ENCODE measurements at places on chromosomes 6 and 20.

DNA sequence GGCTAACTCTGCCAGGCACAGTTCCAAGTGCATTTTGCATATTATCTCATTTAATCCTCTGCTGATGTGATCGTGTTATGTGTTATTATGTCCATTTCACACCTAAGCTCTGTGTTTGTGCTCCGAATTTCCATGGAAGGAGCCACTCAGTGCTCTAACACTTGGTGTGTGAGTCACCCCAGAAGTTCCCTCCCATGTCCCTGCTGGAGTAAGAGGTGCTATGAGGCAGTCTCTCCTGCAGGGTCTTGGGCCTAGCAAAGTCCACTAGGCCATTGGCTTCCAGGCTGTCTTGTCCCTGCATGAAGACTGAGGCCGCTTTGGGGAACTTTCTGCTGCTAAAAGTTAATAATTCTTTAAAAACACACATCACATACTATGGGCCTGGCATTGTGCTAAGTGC is 405.9 kb upstream of the SULF2 start:
- no peaks in the 10 kb centered on the region for H3K36me3 ChIP-seq
- H3K4me1 ChIP-seq: peaks cover 20% of the 10 kb centered on the region
- H3K27ac ChIP-seq: no peak overlapping the region
- no peak for DNase-seq

DNA sequence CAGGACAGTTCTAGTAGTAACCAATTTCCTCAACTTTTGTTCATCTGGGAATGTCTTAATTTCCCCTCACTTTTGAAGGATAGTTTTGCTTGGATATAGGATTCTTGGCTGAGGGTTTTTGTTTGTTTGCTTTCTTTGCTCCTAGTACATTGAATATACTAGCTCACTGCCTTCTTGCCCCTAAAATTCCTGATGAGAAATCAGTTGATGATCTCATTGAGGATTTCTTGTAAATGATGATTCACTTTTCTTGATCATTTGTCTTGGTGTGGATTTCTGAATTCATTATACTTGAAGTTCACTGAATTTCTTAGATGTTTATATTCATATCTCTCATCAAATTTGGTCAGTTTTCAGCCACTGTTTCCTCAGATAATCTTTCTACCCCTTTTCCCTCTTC is 49.1 kb upstream of the PRDM1 start:
- no peak overlapping the region for H3K4me3 ChIP-seq
- peaks cover 33% of the 10 kb centered on the region for H3K4me1 ChIP-seq
- peak overlapping the region; percentile 66 for H3K27ac ChIP-seq
- H3K36me3 ChIP-seq: no peaks in the 10 kb centered on the region
- DNase-seq: peak; percentile 66

GRCh38 chr20:64079273-64080012 is at the start of gene RGS19:
TSS of gene RGS19 (minus strand) at chr20:64079518. CDS start at chr20:64076886, 2,632 bp downstream.
- H3K27me3 ChIP-seq: peaks cover 17% of the 10 kb centered on the region
- H3K27ac ChIP-seq: no peak within 1 kb of the TSS
- H3K36me3 ChIP-seq: no peaks in the 10 kb centered on the region
- peaks cover 15% of the 10 kb centered on the region for H3K4me1 ChIP-seq
- DNase-seq: peak; percentile 94

DNA sequence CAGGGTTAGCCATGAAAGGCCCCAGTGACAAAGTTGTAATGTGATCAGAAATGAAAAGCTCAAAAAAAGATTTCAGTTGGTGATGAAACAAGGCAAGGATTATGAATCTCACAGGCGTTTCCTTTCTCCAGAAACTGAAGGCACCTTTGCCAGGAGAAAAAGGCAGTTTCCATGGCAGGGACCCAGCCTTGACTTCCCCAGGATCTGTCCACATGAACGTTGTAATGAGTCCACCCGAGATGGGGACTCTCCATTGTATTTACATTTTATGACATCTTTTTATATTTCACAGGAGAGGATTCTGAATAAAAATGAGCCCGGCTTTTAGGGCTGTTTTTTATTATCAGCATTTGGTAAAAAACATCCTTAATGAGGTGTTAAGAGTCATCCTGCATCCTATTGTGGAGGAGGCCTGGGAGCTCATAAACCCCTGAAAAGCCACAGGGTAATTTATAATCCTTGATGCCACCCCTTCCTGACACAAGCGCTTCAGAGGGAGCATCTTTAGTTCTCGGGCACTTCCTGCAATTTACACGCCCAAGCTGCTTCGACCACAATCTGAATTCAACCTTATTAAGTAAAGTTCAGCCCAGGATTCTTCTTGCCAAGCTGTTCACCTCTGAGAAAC is 74.1 kb upstream of the SALL4 start:
- H3K4me3 ChIP-seq: no peak overlapping the region
- H3K27ac ChIP-seq: no peak overlapping the region
- no peaks in the 10 kb centered on the region for H3K4me1 ChIP-seq
- H3K27me3 ChIP-seq: no peaks in the 10 kb centered on the region

- peaks cover 21% of the 10 kb centered on the region for H3K4me1 ChIP-seq
- no peak for DNase-seq
- H3K4me3 ChIP-seq: peak overlapping the region; percentile 94
- H3K36me3 ChIP-seq: peaks cover 38% of the 10 kb centered on the region
- H3K27me3 ChIP-seq: peaks cover 27% of the 10 kb centered on the region
- peak overlapping the region; percentile 87 for H3K27ac ChIP-seq
These were observed 328 bp downstream of the RRBP1 start for GRCh38 chr20:17681726-17682102.

GRCh38 chr6:133359256-133359655 is 118.1 kb downstream of the EYA4 start:
- no peak overlapping the region for H3K4me3 ChIP-seq
- H3K27me3 ChIP-seq: peaks cover 2% of the 10 kb centered on the region
- H3K27ac ChIP-seq: no peak overlapping the region
- H3K4me1 ChIP-seq: no peaks in the 10 kb centered on the region
- no peak for DNase-seq

- H3K27me3 ChIP-seq: peaks cover 69% of the 10 kb centered on the region
- no peaks in the 10 kb centered on the region for H3K36me3 ChIP-seq
- no peak overlapping the region for H3K4me3 ChIP-seq
- H3K4me1 ChIP-seq: peaks cover 3% of the 10 kb centered on the region
These were observed 71.1 kb downstream of the SRC start for GRCh38 chr20:37416848-37417616.
